ENCODE measurements at places on chromosomes 7 and 10.
A peak's percentile ranks its signal among the peaks of the same experiment; 100 is the strongest.

DNA sequence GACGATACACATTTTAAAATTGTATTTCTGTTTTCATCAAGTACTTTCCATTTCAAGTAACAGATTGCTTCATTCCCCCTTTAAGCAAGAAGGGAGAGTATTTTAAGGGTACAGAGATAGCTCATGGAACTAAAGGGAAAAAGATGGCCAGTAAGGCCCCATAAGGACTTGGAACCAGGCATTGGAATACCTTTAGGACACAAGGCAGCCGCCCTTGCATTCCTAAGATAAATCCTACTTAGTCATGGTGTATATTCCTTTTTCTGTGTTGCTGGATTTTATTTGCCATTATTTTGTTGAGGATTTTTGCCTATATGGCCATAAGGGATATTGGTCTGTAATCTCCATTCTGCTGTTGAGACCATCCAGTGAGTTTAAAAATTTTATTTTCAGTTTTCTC is 49.2 kb downstream of the BTRC start:
- no peak for DNase-seq

- DNase-seq = no peak
Measured at GRCh38 chr10:3203016-3203811, 30.6 kb upstream of the PITRM1 start.

- DNase-seq = no peak
Measured at GRCh38 chr7:69762821-69763352, 164.6 kb downstream of the AUTS2 start.

DNA sequence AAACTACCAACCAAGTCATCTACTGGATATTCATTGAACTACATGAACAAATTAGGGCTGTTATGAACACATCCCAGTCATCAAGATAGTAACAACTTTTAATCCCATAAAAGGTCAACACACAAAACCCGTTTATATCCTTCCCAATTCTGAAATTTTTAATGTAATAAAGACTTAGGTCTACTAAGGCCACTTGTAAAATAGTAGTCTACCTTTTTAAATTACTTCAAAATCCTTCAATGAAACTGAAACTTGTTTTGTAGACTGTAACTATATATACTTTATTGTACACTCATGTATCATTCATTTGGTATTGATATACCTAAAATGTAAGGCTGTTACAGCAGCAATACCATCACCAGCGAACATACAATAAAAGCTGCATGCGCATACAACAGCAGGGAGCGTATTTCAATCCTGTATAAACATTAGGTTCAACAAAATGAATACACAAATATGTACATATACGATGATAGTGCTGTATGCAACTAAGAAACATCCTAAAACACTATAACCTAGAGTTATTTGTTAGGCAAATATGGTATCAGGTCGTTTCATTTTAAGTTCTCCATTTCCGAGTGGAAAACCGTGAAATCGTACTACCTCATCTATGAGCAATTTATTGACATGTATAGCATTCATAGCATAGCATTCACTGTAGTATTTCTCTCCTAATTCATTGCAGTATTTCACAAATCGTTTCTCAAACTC is 973 bp downstream of the ATAD1 start:
- peak; percentile 41 for DNase-seq

DNA sequence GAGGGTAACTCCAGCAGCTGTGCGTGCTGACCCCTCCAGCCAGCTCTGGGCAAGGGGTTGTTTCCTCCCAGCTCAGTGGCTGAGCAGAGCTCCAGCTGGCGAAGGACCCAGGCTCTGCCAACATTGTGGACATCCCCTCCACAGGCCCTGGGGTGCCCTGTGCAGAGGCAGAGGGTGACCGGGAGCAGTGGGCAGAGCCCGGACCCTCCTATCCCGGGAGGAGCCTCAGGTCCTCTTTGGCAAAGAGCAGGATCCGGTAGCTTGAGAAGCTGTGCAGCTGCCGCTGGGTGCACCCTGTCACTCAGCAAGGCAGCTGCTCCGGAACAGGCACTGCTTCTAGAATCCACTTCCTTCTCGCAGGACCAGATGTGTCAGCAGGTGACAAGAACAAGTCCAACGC is 175.9 kb downstream of the EBF3 start:
- DNase-seq = no peak

- DNase-seq = no peak
Measured at GRCh38 chr10:17003151-17003550, 126.5 kb downstream of the CUBN start.

DNA sequence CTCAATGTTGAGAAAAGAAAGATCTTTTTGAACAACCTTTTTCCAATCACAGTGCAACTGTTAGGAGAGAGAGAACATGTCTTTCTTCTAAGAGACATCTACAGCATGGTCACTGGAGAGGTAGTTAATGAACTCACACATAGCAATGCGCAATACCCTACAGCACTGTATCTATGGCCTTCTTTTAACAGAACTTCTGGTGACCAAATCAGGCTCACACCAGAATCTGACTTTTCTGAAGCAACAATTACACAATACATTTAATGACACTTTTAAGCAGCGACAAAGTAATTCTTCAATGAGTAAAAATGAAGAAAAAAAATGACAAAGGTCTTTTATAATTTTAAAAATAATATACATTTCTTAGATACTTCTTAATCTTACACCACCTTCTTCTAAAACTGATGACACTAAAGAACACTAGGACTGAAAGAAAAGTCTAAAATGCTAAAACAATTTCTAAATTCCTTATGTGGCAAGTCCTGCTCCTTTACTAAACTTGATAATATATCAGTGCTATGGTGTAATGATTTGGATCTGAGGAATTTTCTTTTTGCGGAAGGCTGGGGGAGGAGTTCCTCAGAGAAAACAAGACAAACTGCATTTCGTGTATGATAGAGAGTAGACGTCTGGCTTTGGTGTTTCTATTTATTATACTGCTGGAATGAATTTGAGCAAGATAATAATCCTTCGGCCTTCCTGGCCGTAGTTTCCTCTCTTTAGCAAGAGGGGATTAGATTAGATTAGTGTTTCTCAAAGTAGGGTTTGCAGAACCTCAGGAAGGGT is 166.3 kb downstream of the ZNF438 start:
- DNase-seq = no peak

- DNase-seq = no peak
Measured at GRCh38 chr7:45939574-45939973, 18.5 kb upstream of the IGFBP3 start.

GRCh38 chr7:69603937-69604494 is 5.7 kb downstream of the AUTS2 start:
- no peak for DNase-seq

DNA sequence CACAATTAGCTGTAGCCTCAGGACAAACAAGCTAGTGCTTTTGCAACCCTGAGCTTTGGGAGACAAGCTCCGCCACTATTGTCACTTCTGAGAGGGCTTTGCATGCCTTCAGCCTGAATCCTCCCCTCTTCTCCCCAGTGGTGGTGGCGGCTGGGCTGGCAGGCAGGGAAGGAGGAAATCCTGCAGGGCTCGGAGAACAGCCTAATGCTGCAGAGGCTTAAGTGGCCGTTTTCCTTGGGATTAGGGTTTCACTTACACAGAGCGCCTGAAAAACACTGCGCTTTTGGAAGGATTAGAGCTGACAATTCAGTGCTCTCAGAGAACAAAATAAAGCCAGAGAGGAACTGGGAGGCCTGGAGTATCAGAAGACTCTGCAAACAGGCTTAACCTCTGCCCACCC is 71.3 kb downstream of the PAX2 start:
- no peak for DNase-seq

DNA sequence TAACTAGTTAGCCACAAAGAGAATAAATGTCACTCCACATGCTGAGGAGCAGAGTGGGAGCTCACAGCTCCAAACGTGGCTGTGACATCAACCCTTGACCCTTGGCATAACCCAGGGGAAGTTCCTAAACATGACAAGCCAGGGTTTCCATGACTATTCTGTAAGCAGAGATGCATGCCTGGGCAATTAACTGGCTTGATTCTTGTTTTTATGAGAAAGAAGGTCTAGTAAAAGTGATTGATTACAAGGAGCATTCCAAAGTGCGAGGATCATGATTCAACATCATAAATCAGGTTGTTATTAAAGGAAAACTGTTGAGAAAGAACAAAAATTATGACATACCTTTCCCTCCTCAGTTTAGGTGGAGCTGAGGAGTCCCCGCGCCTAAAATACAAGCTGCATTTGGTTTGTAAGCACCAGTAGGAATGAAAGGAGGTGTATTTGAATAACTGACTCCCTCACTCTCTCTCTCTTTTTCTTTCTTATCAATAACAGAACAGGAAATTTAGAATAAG is 108.4 kb downstream of the SFMBT2 start:
- DNase-seq = peak; percentile 83

DNA sequence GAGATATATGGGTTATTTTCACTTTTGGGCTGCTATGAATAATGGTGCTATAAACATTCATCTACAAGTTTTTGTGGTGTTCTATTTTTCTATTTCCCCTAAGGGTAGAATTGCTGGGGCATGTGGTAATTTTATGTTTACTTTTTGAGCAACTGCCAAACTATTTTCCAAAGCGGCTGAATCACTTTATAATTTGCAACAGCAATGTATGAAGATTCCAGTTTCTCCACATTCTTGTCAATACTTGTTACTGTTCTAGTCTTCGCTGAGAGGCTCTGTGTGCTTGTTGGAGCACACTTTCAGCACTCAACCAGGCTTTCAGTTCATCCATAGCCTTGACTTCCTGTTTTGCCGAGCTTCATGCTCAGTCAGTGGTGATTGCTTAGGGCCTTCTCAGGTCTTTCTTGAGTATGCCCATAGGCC is 39.0 kb downstream of the ADK start:
- DNase-seq = peak; percentile 59

- DNase-seq = no peak
Measured at GRCh38 chr10:132100556-132101349, 35.0 kb downstream of the JAKMIP3 start.

DNA sequence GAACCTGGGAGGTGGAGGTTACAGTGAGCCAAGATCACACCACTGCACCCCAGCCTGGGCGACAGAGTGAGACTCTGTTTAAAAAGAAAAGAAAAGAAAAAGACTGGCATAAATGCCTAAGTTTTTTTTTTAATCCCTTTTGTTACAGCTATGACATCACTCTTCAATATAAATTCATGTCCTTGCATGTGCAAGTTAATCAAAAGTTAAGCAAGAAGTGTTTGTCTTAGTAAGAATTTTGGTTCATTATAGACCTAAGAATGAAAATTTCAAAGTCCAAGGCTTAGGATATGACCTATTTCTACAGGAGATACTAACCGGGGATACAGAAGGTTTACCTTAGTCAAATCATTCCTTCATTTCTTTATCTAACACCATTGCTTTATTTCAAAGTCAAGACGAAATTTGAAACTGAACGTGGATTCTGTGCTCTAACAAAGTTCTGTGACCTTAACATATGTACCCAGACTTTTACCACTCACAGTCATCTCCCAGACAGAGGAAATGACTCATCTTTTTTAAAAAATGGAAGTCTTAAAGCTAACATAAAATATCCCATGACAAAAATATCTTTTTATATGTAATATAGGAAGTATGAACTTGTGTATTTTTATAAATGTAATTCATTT is 29.3 kb upstream of the ITGB8 start:
- DNase-seq = peak; percentile 87

- no peak for DNase-seq
Measured at GRCh38 chr10:88617772-88618300, 31.3 kb downstream of the LIPJ start.

DNA sequence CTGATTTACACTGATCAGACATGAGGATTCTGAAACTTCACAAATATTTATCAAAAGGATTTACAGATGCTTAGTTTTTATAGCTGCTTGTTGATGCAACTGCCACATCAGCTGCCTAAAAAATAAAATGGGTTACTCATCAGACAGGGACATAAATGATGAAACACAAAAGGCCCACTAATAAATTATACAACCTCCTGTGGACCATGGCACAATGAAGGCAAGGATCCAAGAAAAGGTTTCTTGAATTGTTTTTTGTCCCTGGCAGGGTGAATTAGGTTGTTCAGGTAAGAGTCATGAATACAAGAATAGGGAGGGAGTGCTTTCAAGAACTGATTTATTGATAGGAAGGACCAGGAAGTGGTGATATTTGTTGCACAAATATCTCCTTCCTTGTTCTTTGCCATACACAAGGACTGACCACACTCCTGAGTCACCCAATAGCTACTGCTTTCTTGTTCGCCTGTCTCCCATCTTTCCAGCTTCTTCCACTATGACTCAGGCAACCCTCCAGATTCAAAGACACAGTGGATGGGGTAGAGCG is 234.5 kb downstream of the AHR start:
- peak; percentile 69 for DNase-seq

DNA sequence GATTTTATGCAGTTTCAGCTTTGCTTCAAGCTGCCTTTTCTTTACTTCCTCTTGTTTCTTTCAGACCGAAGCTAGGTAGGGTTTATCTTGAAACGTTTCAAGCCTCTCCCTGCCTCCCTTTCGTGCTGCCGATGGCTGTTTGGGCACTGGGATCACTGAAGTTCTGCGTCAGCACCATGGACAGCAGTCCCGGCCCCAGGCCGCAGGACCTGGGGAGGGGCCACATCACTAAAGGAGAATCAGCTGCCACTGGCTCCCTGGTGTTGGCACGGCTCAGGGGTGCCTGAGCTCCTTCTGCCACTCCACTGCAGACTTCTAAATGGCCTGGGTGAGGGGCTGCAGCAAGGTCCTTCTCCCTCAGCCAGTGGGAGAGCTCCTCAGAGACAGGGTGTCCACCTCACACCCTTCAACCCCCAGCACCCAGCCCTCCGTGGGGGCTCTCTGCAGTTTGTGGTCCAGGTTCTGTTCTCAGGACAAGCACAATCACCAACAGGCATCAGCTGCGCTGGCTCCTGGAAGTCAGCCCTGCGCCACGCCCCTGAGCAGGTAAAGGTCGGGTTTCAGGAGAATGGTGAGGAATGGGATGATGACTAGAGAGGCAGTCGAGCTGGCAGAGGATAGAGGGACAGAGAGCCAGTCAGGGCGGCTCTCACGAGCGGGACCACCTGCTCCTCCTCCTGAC is 387.2 kb downstream of the TCERG1L start:
- DNase-seq = peak; percentile 20

DNA sequence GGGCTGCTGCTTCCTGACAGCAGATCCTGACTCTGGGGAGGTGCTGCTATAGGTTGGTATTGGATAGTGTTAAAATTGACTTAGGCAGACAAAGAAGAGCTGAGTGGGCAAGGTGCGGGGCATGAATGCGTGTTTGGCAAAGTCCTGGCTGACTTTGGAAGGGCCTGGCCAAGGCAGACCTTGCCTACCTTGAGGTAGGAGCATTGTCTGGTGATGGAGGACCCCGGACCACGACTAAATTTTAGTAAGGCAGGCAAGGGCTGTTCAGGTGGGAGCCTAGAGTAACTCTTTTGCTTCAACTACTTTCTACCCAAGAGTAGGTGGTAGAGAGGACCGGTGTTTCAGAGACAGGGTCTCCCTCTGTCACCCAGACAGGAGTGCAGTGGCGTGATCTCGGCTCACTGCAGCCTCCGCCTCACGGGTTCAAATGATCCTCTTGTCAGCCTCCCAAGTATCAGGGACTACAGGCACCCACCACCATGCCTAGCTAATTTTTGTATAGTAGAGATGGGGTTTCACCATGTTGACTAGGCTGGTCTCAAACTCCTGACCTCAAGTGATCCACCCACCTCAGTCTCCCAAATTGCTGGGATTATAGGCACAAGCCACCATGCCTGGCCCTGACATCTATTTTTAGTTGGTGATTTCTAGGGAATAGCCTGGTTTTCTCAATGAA is 12.2 kb upstream of the LAT2 start:
- no peak for DNase-seq

GRCh38 chr7:2621948-2622640 is 9.7 kb upstream of the TTYH3 start:
- no peak for DNase-seq

GRCh38 chr7:91045606-91046005 is 218.6 kb upstream of the FZD1 start:
- DNase-seq = no peak
